Right cardiac atrium (tissue), 5 donors: ENCODE measurements at places on chromosomes 12 and 14.

DNA sequence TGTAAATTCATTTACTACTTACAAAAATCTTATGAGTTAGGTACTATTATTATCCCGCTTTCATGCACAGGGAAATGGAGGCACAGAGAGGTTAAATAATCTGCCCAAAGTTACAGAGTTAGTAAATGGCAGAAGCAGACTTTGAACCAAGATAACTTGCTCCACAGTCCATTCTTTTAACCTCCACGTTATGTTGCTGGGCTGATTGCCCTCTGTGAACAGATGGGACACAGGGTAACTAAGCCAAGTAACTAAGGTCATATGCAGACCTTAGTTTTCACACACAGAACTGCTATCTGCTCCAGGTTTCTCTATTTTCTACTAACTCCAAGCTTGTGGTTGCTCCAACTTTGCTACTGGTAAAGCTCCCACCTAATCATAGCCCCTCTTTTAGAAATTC, 147.1 kb upstream of the IFNG-AS1 start:
- DNase-seq = no peak

DNA sequence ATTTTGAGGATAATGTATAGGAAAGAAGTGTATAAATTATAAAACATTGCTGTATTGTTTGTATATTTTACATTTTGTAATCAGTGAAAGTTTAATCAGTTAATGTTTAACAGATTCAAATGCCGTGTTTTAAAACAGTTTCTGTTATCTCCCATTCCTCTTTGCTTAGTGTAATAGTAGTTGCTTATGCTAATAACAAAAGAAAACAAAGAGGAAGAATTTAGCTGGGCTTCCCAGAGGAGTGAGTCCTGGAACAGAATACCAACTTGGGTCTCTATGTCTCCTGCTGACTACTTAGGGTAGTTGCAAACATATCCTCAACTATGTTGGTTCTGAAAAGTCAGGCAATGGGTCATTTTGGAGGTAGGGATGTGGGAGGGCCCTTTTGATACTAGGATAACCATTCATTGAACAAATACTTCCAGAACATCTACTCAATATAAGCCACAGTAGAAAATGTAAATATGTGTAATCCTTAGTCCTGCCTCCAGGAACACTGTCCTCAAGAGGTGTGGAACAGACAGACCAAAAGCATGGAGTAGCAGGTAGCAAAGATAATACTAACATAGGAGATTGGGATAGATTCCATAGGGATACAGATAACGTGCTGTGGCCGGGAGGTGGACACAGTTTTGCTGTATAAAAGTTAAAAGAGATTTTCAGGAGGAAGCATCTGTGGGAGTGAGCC, 36.1 kb upstream of the EVL start:
- DNase-seq = no peak

- no peak for DNase-seq
These were observed 59.8 kb upstream of the KRR1 start for GRCh38 chr12:75571204-75571603.

DNA sequence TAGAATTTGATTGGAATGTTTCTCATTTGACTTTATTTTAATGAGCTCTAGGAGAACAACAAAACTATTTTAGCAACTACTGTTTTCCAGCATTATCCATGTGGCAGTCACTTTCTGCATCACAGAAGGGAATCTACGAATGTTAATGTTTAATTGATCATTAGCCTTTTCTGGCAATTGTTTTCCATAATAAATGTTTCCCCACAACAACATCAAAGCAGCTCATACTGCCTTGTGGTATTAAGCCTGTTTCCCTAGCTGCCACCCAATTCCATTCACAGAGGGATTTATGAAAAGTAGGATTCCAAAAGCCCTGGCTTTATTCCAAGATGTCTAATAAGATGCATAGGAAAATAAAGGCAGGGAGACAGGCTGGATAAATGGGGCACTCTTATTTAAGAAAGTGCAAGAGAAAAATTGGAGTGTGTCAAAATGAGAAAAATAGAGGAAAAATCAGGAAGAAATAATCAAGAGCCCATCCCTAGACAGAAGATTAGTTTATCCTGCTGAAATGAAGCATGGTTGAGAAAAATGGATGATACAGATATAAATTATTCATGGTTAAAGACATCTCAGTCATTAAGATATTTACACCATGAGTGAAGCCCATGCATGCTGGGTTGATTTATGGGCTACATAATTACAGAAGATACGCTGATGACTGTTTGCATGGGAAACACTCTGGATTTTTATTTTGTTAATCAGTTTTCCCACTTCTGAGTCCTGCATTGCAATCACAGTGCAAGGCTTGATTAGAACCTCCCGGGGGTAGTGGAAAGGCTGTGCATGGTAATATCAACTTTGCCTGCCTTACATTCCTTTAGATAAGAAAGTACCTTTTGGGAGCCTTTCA, 180.3 kb downstream of the HELB start:
- DNase-seq = no peak

GRCh38 chr14:99737956-99738667, 54.0 kb downstream of the CYP46A1 start:
- peak; percentile 70 for DNase-seq

DNA sequence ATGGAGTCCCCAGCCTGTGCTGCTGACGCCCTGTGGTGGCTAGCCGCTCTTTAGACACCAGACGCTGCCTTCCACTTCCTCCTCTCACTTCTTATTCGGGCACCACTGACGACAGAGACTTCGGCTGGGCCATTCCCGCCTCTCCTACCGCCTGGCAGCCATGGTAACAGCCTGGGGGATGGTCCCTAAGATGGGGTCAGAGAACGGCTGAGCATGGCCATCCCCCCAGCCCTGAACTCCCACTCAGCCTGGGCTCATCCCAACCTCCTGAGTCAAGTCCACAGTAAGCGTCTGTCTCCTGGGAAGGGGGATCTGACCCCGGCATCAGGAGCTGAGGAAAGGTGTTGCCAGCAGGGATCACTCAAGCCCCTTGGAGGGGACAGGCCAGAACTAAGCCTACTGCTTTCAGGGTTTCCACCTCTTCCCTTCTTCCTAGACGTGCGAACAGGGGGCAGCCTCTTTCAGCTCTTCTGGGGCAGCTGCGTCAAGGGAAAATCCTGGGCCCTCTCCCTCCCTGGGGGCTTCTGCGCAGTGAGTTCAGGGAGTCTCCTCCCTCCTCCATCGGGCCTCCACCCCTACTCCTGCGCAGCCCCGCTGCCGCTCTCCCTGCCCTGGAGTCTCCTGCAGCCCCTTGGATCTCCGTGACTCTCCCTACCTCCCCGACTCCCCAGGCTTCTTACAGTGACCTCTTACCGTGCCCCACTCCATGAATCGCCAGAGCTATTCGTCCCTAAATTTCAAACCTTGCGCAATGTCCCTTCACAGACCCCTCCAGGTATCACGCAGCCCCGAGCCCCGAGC, 643 bp upstream of the TAMALIN start:
- DNase-seq = peak; percentile 67

- no peak for DNase-seq
These were observed 43.2 kb downstream of the TRAFD1 start for GRCh38 chr12:112168561-112168971.

GRCh38 chr14:68785534-68786490, 7.1 kb downstream of the ZFP36L1 start:
- DNase-seq = no peak

DNA sequence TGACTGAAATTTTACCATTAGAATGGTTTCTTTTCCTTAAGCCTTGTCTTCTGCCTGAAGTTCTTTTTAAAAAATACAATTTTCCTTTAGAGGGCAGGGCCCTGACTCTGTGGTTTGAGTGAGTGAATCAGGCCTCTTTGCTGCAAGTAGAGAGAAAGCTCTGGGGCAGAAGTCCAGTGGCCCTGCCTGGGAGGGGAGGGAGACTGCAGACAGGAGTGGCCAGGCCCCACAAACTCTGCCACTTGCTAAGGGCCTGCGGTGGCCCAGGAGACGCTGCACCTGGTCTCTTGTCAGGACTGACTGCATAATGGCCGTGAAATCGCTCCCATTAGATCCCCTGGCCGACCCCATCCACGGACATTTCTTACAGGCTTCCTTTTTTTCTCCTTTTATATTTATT, 25.5 kb downstream of the TSPAN11 start:
- no peak for DNase-seq

DNA sequence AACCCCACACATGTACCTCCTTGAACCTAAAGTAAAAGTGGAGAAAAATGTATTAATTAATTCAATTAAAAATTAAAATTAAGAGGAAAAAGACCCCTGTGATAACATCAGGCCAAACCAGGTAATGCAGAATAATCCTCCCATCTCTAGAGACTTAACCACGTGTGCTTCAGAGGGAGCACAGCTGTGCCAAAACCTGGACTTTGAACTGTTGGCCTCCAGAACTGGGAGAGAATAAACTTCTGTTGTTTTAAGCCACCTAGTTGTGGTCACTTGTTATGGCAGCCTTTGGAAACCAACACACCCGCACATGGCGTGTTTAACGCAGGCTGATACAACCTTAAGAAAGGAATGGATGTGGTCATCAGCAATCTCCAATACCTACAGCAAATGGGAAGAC, 23.8 kb downstream of the OAS2 start:
- no peak for DNase-seq

DNA sequence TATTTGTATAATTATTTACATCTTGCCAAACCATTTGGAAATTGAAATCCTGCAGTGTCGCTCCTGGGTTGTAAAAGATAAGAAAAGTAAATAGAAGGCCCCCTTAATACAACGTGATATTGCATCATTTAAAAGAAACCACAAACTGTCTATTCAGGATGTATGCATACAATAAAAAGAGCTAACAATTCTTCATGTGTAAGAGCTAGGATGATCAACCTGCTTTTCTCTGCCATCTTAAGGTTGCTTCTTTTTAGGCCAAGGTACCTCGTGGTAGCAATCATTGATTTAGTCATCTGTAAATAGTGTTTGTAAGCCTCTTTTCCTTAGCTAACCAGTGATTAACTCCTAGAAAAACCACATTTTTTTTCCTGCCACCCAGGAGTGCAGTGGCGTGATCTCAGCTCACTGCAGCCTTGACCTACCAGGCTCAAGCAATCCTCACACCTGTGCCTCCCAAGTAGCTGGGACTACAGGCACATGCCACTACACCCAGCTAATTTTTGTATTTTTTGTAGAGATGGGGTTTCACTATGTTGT, 3.3 kb upstream of the USP44 start:
- DNase-seq = no peak

GRCh38 chr14:42322531-42323284, 716.0 kb downstream of the LRFN5 start:
- DNase-seq = no peak

- no peak for DNase-seq
These were observed 4.7 kb downstream of the LIN52 start for GRCh38 chr14:74089251-74090020.

- no peak for DNase-seq
These were observed 568.7 kb downstream of the MED13L start for GRCh38 chr12:115708801-115709200.

DNA sequence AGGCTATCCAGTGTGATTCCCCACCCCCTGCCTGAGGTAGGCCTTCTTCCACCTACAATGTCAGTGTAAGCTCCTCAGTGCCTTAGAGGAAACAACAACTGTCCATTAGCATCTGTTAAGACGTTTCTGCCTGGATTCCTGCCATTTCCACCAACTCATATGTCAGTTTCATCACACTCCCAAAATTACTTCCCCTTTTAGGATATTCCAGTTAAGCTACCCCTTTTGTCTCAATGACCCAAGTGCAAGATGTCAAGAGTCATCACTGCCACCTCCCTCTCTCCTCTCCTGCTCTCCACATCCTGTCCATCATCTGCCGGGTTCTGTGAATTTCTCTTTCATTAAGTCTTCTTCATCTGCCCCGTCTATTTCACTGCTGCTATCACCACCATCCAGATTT, 189.4 kb downstream of the DPF3 start:
- DNase-seq = no peak

GRCh38 chr12:46438719-46439319, 66.2 kb upstream of the SLC38A2 start:
- no peak for DNase-seq

- no peak for DNase-seq
These were observed 7.2 kb upstream of the OTX2 start for GRCh38 chr14:56817396-56817921.

GRCh38 chr14:38291681-38292467, 36.0 kb upstream of the CLEC14A start:
- DNase-seq = no peak

DNA sequence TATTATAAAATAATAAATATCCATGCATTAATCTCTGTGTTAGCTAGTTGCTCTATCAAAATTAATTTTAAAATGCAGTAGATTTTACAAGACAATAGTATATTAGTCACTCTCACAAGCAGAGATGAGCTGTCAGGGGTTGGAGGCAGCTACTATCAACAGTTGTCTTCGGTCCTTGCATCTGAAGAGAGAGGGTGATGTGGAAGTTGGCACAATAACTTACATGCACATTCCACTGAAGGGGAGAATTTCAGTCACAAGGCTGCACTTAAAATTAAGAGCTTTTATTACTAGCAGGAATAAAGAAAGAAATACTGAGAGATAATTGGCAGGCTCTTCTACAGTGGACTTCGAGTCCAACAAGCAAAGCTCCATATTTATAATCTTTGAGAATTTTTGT, 166.9 kb upstream of the DCN start:
- DNase-seq = no peak

GRCh38 chr12:121883315-121883660, 5.3 kb upstream of the PSMD9 start:
- no peak for DNase-seq

DNA sequence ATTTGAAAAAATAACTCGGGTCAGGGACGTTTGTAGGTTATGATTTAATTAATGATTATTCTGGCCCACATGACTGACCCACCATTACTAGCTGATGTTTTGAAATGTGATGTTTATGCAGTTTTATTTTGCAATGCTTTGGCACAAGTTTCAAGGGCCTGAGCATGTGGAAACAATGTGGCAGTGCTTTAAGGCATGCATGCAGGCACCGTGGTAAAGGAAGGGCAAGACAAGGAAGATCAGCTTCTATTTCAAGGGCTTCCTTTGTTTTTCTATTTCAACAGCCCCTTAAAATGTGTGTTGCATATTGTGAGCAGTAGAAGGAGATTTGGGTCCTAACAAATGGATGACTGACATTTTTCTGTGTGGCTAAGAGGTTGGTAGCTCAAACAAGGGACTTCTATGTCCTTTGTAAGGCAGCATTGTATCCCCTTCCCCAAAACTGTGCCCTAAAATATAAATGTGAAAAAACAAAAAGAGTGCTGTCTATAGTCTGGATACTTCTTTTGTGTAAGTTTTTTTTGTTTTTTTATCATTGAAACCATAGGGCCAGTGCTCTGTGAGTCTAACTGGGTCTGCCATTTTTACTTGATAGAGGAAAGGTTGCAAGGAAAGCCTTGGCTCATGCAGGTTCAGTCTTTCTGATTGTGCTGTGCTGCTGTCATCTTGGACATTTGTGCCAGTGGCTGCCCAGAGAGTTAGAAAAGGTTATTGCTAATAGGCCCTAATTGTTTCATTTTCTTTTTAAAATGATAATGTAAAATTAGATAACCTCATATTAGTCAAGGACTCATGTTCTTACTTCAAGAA, 103.5 kb downstream of the FGD4 start:
- DNase-seq = no peak

GRCh38 chr12:1500095-1500801, 94.1 kb downstream of the FBXL14 start:
- DNase-seq = peak; percentile 87
